ENCODE measurements at places on chromosomes 6 and 20.
A peak's percentile ranks its signal among the peaks of the same experiment; 100 is the strongest.

GRCh38 chr6:123794799-123795198 is 8.9 kb upstream of the NKAIN2 start:
- DNase-seq = no peak

DNA sequence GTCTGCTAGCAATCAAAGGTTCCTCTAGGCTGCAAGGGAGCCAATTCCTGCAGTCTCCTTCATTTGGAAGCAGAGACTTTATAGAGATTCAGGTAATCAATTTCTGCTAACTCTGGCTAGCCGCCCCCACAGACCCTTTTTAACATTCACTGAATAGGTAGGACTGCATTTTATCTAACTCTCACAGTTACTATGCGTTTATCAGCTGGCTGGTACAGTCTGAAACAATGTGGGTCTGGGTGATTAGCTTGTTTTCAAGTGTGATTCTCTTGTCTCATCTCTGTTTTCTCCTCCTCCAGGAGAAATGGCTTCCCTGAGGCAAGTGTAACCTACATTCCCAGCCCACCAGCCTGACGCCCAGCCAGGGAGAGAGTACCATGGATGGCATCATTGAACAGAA is 73.3 kb downstream of the SYNDIG1 start:
- DNase-seq = no peak

DNA sequence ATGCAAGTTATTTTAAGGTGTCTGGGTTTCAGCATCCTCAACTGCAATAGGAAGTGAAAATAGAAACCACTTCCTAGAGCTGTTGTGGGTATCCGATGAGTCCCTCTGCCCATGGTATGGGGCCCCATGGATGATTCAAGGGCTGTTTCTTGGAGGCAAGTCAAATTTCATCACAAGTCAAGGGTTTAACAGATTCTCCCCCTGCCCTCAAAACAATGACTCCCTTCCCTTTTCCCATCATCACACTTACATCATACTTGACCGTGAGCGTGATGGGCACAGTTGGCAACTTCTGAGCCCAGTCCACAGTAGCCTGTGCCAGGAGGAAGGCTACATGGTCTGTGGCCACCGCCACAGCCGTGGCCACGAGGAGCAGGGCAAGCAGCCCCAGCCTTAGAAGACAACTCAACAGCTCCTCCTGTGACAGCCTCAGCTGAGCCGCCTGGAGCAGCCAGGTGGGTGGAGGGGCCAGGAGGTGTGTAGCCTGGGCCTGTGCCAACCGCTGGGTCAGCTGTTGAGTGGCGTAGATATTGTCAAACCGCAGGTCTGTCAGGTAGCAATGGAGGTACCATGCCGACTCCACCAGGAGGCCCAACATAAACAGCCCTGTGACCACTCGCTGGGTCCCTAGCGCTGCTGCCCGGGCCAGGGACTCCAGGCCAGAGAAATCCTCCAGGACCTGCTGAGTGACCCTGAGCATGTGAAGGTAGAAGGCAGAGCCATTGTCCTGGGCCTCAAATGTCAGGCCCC is 5.2 kb downstream of the OCSTAMP start:
- DNase-seq = no peak

DNA sequence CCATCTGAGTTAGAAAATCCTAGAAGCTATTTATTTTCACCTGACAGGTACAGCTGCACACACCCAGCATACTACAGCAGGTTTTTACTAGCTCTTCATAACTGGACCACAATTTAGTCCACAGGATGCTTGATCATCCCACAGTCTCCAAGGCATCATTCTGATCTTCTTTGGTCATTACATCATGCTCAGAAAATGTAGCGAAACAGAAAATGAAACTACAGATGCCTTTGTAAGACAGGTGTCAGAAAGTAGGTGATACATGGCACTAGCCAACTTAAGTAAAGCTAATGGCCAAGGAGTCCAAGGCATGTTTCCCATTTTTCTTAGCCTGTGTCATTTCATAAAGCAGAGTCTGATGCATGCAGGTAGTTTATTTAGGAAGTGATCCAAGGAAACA is 102.3 kb downstream of the HTR1B start:
- DNase-seq = no peak

DNA sequence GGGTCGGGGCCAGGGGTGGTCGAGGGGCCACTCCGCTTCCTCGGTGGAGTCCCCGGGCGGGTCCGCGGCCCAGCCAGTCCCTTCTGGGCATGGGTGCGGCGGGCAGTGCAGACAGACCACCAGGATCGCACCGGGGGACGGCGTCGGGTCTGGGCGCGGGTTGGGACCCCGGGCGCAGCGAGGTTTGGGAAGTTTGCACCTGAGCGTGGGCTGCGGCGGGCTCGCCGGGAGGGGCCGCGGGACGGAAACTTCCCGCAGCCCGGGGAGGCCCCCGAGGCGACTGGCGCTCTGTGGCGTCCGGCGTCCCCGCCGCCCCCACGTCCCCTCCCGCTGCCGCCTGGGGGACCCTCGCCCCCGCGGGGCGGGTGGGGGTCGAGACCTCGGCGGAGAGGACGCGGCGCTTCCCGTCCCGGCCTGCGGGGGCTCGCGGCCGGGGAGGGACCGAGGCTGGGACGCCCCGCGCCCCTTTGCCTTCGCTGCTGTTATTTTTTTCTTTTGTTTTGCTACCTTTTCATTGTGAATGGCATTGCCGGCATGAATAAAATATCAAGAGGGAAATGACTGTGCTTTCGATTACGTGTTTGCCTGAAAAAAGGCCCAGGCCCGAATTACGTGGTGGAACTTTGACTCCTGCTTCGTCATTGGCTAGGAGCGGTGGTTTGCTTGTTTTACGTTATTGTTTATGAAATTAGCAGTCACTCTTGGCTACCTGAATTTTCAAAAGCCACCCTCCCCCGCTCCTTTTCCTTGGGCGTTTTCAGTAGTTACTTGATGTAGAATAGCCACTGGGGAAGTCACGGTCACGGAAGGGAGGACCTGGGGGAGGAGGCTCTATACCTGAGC is 703 bp downstream of the SNX9 start:
- DNase-seq = peak; percentile 76

DNA sequence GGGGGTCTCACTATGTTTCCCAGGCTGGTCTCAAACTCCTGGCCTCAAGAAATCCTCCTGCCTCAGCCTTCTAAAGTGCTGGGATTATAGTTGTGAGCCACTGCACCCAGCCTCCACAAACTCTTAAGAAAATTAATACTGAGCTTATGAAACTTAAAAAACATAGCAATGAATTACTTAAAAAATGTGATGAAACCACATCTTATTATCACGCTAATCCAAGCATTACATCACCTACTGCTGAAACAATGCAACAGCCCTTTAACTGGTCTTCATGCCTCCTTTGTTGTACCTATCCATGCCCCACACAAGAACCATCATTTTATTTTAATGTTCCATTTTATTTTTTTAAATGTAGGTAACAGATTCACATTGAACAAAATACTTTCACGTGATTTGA is 24.9 kb downstream of the SESN1 start:
- no peak for DNase-seq

GRCh38 chr20:32626859-32627636 is 41.9 kb upstream of the NOL4L start:
- no peak for DNase-seq

GRCh38 chr6:118325220-118325860 is 222.8 kb upstream of the PLN start:
- DNase-seq = peak; percentile 32

- no peak for DNase-seq
These were observed 44.4 kb downstream of the CLIC5 start for GRCh38 chr6:45971287-45971686.
